ENCODE measurements at places on chromosomes 3 and 15. TPM values are rescaled to one million over a fixed set of nuclear protein-coding genes. Genes with fewer than 3 reads are reported as not detected.

GRCh38 chr3:175741951-175742350 is 882.8 kb downstream of the NAALADL2 start:
- no peak overlapping the region for H3K27ac ChIP-seq
- H3K4me1 ChIP-seq, result peaks cover 6% of the 10 kb centered on the region
- no peaks in the 10 kb centered on the region for H3K27me3 ChIP-seq
- no peak for DNase-seq
- H3K4me3 ChIP-seq, result no peak overlapping the region

DNA sequence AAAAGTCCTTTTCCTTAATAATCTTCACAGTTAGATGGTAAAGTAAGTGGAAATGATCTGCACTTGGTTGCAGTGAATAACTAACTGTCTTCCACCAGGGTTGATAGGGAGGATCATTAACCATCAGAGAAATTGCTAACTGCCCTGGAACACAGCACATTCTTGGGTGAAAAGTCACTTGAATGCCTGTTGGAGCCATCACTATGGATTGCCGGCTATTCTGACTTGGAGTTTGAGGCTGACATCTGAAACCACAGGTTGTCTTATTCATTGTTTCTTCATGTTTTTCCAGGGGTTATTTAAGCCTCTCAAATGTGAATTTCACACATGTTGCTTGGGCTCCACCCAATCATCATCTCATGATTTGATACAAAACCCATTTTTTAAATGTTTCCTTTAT is 901.4 kb downstream of the MCTP2 start:
- peak overlapping the region; percentile 63 for H3K27ac ChIP-seq
- no peak for DNase-seq
- no peaks in the 10 kb centered on the region for H3K27me3 ChIP-seq
- peaks cover 69% of the 10 kb centered on the region for H3K4me1 ChIP-seq
- no peak overlapping the region for H3K4me3 ChIP-seq
- H3K36me3 ChIP-seq, result no peaks in the 10 kb centered on the region

GRCh38 chr3:146390957-146391356 is 78.4 kb downstream of the PLSCR2 start:
- H3K4me3 ChIP-seq, result no peak overlapping the region
- H3K27me3 ChIP-seq, result no peaks in the 10 kb centered on the region
- peaks cover 2% of the 10 kb centered on the region for H3K36me3 ChIP-seq
- no peak for DNase-seq

SYNPR gene
- not detected for total RNA-seq

DNA sequence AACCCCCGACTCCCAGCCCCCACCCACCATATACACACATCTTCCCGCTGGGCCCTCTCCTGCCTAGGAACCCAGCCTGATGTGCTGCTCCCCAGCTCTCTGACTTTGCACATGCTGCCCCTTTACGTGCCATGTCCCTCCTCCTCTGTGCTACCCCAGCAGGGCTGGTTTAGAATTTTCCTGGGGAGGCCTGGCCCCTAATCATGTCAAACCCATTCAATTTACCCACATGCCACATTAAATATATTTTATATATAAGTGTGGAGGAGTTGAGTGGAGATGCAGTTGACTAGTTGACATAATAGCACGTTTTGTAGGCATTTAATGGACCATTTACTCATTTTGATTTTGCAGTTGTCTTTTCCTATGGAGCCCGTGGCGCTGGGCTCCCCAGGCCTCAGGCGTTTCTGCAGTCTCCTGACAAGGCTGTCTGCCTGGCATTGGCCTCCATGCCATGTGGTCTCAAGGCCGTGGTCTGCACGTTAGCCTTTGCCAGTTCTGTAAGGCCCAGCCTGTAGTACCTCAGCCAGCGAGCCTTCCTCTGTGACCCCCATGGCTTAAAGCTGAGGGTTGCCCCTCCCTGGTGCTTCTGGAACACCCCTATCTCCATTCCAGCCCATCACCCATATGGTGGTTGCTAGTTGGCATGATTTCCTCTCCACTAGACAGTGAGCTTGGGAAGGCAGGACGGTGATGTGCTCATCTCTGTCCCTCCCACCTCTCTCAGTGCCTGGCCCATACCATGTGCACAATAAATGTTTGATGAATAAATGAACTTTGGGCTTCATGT is 155.8 kb downstream of the TLE3 start:
- no peak overlapping the region for H3K27ac ChIP-seq
- H3K36me3 ChIP-seq, result no peaks in the 10 kb centered on the region
- no peak overlapping the region for H3K4me3 ChIP-seq

GRCh38 chr3:138861798-138862197 is 27.1 kb upstream of the PIK3CB start:
- no peak overlapping the region for H3K4me3 ChIP-seq
- H3K27me3 ChIP-seq, result no peaks in the 10 kb centered on the region
- DNase-seq, result peak; percentile 59
- no peaks in the 10 kb centered on the region for H3K36me3 ChIP-seq
- peaks cover 25% of the 10 kb centered on the region for H3K4me1 ChIP-seq
- peak overlapping the region; percentile 29 for H3K27ac ChIP-seq

DNA sequence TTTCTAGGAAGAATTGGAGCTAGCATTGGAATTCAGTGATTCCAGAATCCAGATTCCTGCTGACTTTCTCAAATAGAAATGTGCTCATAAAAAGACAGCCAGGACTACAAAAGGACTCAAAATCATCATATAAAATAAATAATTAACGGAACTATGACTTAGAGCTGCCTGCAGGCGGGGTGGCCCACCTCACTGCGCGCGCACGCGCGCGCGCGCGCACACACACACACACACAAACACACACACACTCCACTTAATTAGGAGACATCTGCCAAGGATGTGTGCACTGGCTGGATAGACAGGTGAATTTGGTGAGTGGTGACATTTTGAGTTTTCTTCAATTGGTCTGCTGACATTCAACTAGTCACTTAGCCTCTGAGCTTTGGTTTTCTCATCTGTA is 6.9 kb upstream of the MEX3B start:
- H3K4me1 ChIP-seq, result peaks cover 9% of the 10 kb centered on the region
- H3K36me3 ChIP-seq, result no peaks in the 10 kb centered on the region
- no peak overlapping the region for H3K27ac ChIP-seq
- no peak overlapping the region for H3K4me3 ChIP-seq
- peaks cover 3% of the 10 kb centered on the region for H3K27me3 ChIP-seq

DNA sequence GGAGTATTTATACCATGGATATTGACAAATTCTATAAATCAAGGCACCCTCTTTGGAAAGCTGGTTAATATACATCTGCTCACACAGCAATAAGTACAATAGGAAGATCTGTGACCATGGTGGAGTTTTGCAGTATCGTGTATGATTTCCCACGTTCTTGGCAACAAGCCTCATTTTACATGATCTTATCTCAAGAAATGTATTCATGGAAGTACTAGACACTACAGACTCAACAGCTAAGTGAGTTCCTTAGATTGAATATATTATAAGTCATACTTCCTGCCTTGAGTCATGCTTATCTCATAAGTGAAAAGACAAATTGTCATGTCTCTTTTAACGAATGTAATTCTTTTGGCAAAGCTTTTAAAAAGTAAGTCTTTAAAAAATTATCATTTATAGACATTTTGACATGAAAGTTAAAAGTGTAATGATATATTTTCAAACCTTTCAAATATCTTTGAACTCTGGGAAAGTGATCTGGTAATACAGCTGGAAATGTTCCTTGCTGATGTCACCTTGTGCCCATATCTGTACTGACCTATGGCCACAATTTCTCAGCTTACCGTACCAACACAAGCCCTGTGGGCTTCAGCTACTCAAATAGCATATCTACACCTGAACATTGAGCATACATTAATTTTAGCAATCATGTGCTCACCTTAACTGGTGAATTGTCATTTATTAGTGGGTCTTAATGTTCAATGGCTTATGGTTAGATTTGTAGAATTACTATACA is 130.3 kb upstream of the TMC3 start:
- H3K27ac ChIP-seq, result no peak overlapping the region
- no peaks in the 10 kb centered on the region for H3K27me3 ChIP-seq
- H3K4me1 ChIP-seq, result peaks cover 6% of the 10 kb centered on the region
- no peaks in the 10 kb centered on the region for H3K36me3 ChIP-seq
- no peak overlapping the region for H3K4me3 ChIP-seq
- DNase-seq, result no peak

GRCh38 chr3:46733026-46733800 is 15.5 kb upstream of the PRSS50 start:
- no peaks in the 10 kb centered on the region for H3K36me3 ChIP-seq
- no peak overlapping the region for H3K27ac ChIP-seq
- H3K4me3 ChIP-seq, result no peak overlapping the region
- DNase-seq, result no peak

USP4 gene
- 31.6 TPM for total RNA-seq

WDR82 gene
- total RNA-seq, result 73.0 TPM

DNA sequence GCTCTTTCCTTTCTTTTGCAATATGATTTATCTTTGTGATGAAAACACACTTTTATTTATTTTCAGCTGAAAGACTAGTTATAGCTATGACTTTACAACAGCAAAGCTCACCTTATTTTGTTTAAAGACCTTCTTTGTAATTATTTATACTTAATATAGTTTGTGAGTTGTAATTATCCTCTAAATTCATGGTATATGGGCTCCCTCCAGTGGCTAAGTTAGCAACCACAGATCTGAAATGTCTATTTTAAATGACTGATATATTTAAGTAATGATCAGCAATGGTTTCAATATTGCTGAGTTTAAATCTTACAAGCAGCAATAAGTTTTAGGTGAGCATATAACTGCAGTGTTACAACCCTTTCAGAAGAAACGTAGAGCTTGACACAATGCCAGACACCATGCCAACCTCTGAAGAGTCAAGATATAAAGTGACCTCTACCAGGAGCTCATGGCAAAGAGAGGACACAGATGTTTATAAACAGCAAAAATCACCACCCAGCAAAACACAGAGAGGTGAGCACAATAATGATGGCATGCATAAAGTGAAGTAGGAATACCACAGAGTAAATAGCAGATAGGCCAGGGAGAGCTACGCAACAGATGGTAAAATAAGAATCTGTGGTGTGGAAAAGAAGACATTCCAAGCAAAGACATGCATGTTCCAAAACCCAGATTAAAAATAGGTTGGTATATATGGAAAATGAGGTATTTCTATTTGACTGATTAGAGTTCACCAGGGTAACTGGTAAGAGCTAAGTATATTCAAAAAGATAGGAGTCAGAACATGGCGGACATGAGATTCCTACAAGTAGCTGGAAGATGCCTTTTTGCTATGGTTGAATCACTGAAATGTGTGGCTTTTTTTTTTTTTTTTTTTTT is 143.7 kb upstream of the ZNF385D start:
- no peak overlapping the region for H3K4me3 ChIP-seq
- H3K27me3 ChIP-seq, result peaks cover 9% of the 10 kb centered on the region
- peaks cover 4% of the 10 kb centered on the region for H3K4me1 ChIP-seq
- H3K36me3 ChIP-seq, result no peaks in the 10 kb centered on the region

DNA sequence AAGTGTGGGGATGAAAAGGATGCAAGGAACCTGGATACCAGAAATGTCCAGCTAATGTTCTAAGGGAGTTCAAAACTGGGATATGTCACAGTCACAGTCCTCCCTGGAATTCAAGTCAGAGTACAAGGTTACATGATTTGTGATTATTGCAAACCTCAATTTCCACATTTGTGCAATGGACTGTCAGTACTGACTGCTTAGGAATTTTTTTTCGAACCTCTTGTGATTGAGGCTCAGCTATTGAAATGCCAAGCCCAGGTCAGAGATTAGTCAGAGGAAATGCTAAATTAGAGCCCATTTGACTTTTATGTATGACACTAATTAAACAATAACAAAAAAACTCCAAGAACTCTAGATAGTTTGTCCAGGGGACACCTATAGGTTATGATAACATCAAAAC is 210.2 kb downstream of the THSD4 start:
- no peaks in the 10 kb centered on the region for H3K36me3 ChIP-seq
- no peak for DNase-seq
- H3K27ac ChIP-seq, result no peak overlapping the region

ETV5 gene
- total RNA-seq, result 22.9 TPM

DNA sequence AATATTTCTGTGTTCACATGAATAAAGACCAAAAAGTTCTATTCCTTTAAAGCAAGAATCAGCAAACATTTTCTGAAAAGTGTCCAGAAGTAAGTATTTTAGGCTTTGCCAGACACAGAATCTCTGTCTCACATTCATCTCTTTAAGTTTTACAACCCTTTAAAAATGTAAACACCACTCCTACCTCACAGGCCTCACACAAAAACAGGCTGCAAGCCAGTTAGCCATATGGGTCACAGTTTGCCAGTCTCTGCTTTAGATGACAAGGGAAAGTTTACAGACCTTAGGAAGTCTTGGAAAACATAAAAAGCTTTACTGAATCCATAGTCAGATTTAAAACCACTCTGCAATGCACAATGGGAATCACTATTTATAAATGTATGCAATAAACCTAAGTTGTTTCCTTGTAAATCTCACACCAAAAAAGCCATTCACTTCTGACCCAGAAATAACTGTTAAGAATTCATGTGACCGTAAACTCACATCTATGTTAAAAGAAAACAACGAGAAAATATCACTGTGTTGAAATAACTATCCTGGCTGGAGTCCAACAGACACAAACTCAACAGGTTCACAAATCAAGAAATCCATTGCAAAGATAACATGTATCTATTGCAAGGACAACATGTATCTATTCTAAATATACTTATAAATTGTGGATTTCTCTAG is 308.2 kb downstream of the ULK4 start:
- H3K27me3 ChIP-seq, result no peaks in the 10 kb centered on the region
- H3K4me1 ChIP-seq, result peaks cover 20% of the 10 kb centered on the region
- H3K4me3 ChIP-seq, result no peak overlapping the region
- peaks cover 2% of the 10 kb centered on the region for H3K36me3 ChIP-seq
- no peak for DNase-seq

- H3K4me3 ChIP-seq, result no peak overlapping the region
- DNase-seq, result no peak
- peaks cover 12% of the 10 kb centered on the region for H3K36me3 ChIP-seq
- H3K27me3 ChIP-seq, result no peaks in the 10 kb centered on the region
- peak overlapping the region; percentile 99 for H3K27ac ChIP-seq
- H3K4me1 ChIP-seq, result peaks cover 62% of the 10 kb centered on the region
Observed at GRCh38 chr3:42037318-42037945, 53.7 kb upstream of the TRAK1 start.

MKRN3 gene
- total RNA-seq, result not detected
